ENCODE measurements at places on chromosomes 7 and 10.

- DNase-seq = no peak
Measured at GRCh38 chr10:30963992-30964930, 67.4 kb downstream of the ZNF438 start.

GRCh38 chr10:112585960-112586359 is 138.9 kb downstream of the VTI1A start:
- no peak for DNase-seq

DNA sequence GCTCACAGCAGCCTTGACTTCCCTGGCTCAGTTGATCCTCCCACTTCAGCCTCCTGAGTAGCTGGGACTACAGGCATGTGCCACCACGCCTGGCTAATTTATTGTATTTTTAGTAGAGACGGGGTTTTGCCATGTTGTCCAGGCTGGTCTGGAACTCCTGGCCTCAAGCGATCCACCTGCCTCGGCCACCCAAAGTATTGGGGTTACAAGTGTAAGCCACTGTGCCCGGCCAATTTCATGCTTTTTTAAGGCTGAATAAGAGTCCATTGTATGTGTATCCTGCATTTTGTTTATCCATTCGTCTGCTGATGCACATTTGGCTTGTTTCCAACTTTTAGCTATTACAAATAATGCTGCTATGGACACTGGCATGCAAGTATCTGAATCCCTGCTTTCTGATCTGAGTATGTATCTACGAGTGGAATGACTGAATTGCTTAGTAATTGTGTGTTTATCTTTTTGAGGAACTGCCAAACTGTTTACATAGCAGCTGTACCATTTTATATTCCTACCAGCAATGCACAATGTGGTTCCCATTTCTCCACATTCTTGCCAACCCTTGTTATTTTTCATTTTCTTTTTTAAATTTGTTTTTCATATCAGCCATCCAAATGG is 37.3 kb upstream of the TPST1 start:
- DNase-seq = no peak

- no peak for DNase-seq
Measured at GRCh38 chr10:11512596-11512995, 98.9 kb downstream of the USP6NL start.

DNA sequence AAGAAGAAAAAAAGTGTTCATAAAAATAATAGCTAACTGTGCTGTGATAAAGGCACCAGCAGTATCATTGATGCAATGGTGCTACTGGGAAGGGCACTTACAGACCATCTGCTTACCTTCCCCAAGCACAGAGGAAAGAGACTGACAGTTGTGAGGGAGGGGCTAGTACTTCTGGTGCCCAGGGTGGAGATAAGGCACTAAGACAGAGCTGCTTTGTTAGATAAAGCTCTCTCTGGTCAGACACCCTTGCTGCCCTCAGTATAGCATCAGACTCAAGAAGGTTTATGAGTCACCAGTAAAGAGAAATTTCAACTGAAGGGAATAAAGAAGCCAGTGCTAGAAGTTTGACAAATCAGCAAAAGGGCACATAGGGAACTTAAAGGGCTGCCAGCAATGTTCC is 325.6 kb downstream of the HPSE2 start:
- DNase-seq = no peak

DNA sequence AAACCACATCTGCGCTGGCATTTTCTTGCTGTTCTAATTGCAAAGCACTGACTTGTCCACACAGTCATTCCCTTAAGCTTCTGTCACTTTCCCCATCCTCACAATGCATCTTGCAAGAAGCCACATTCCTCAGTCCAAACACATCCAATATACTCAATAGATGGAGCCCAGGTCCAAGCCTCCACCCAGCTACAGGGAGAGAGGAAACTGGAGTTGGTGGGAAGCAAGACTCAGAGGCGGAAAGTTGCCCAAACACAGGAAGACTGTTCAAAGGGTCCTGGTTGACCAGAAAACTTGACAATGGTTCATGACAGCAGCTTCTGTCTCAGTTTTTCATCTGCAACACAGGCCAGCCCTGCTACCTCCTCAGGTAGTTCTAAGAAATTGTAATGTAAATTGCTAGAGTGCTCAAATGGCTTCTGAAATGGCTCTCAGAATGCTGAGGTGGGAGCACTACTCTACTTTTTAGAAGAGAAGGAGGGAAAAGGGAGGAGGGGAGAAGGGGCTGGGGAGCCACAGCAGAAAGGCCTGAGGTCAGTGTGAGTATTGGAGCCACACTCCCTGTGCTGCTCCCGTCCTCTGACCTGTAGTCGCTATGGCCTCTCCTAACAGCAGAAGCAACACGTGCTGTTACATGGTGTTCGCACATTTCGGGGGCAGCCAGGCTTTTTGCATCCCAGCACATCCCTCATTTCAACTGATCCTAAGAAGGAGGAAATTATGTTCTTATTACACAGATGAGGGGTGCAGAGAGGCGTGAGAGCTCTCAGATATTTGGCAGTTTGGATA is 46.9 kb upstream of the GPR26 start:
- no peak for DNase-seq

DNA sequence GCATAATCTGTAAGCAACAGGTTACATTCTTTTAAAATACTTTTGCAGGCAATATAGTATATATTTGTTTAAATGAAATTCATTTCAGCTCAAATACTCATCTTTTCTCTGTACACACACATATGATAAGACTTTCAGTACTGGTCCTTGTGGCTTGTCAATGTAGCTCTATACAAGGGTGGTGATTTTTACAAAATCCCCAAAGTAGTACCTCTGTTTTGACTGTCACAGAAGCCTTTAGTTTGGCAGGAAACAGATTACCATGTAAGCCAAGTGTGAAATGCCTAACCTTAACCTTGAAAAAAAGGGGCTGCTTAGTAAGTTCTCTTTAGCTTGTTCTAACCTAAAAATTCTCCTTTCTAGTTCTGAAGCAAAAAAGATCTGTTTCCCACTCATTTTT is 87.9 kb downstream of the KCND2 start:
- no peak for DNase-seq
